Fibroblast of upper back skin (primary cell): ENCODE measurements at places on chromosomes 2 and 18.

- DNase-seq: no peak
Measured at GRCh38 chr2:240958366-240959213, 39.8 kb upstream of the SNED1 start.

- no peak for DNase-seq
Measured at GRCh38 chr2:235389626-235390025, 104.2 kb upstream of the AGAP1 start.

DNA sequence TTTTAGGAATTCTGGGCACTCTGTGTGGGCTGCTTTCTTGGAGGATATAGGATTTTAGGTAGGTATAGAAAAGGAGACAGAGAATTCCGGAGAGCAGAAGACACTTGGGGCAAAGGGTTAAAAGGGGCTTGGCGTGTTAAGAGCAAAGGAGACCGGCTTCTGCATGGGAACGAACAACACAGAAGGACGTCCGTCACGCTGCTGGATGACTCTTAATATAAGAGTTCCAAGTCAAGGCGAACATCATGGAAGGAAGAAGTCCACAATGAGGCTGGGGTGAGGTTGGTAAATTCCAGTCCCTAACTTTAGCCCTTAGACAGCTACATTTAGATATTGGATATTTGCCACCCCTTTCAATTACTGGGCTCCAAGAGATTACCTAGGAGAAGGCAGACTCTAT, 15.9 kb upstream of the SLC20A1 start:
- DNase-seq: no peak

- peak; percentile 91 for DNase-seq
Measured at GRCh38 chr2:31384351-31384750, 30.2 kb downstream of the XDH start.

DNA sequence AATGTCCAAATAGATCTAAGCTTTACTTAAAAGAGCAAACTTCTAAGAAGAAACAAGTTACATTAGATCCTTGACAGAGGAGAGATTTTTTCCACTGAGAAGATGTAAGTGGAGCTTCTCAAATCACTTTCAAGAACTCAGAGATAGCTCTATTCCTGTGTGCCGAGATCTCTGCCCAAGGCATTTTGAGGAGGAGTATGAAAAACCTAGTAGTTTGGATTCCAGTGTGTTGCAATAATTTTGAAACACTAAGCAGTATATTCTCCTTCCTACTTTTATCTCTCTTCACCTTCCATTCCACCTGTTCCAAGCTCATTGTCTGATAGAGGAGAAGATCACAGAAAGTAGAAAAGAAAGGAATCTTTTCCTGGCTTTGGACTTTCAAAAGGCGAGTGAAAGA, 192.0 kb upstream of the TANK start:
- DNase-seq: no peak

- peak; percentile 8 for DNase-seq
Measured at GRCh38 chr18:59835605-59836379, 64.0 kb upstream of the PMAIP1 start.

GRCh38 chr2:132774189-132774588, 104.2 kb upstream of the LYPD1 start:
- peak; percentile 53 for DNase-seq

DNA sequence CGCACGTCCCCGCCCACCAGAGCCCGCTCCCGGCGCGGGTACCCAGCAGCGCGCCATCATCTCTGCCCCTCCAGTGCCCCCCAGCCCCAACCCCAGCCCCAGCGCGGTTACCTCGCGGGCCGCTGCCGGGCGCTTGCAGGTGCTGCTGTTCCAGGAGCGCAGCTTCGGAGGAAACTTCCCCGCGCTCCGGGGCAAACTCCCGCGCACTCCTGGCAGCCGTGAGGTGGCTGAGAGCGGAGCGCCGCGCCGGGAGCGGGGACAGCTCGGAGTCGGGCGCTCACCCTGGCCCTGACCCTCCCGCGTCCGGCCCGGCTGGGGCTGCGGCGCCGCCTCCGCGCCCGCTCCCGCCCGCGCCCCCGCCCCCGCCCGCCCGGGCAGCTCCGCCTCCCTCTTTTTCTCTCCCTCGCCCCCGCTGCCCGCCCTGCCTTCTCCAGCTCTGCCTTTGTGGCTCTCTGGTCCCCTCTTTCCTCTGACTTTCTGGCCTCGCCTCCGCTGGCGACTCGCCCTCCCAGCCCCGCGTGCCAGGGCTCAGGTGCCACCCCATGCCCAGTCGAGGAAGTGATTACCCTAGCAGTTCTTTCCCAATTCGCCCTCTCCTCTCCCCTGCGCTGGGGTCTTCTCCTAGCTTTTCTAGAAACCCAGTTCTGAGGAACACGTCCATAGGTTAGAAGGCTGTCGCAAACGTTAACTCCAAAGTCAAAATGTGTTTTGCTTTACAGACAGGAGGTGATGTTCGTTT, at the start of gene CHST9:
Gene CHST9 (minus strand): TSS at position 284 of the 739 bp plus-strand sequence. CDS start 42,499 bp downstream, outside the sequence.
- DNase-seq: no peak

- no peak for DNase-seq
Measured at GRCh38 chr2:173231042-173231441, 123.6 kb upstream of the CDCA7 start.

- no peak for DNase-seq
Measured at GRCh38 chr2:96506907-96507240, 1.7 kb upstream of the NEURL3 start.

- peak; percentile 41 for DNase-seq
Measured at GRCh38 chr2:191758518-191759507, 80.9 kb downstream of the NABP1 start.

DNA sequence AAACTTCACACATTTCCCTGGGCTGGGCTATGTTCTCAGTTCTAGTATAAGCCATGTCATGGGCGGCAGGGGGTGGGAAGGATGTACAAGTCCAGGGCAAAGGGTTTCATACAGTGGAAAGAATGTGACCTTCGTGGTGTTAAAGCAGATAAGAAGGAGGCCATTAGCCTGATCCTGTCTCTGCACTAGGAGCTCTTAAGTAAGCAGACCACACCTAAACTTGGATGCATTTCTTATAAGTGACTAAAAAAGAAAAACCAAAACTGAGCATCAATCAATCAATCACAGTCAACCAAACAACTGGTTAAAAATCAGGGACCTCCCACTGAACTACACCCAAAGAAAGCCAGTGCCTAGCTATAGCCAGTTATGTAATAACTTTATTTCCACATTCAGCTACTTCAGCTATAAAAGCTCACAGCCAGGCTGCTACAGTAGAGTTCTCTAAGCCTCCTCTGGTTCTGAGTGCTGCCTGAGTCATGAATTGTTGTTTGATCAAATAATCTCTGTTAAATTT, 46.8 kb upstream of the RIOK3 start:
- DNase-seq: peak; percentile 16

DNA sequence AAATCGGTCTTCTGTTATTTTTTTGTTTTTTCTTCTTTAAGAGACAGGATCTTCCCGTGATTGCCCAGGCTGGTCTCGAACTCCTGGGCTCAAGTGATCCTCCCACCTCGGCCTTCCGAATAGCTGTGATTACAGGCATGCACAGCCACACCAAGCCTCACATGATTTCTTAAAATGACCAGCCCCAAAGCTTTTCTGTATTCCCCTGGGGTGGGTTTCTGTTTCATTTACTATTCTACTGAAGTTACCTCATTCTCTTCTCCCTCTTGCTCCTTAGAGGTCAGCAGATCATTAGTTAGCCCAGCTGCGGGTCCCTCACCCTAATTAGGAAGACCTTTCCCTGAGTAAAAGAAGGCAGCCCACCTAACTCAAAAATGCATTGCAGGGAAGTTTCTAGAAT, 27.6 kb downstream of the SLC1A4 start:
- no peak for DNase-seq

DNA sequence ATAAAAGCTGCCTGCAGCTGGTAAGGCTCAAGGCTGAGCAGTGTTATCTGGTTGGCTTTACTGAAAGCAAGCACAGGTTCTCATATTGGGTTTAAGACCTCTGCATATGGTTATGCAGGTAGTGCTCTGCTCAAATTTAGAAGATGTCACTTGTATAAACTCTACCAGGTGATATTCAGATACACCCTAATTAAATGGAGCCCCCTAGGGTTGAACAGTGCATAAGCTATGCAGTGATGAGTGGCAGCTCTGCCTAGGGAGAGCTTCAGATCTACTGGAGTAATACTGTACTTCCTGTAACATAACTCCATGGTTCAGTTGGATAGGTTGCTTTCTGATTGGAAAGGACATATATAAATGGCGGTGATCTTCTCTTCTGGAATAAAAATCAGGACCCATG, 222.7 kb downstream of the CYRIA start:
- DNase-seq: no peak

- no peak for DNase-seq
Measured at GRCh38 chr18:26544451-26544850, 3.9 kb downstream of the KCTD1 start.

- no peak for DNase-seq
Measured at GRCh38 chr2:232457121-232458011, 1.4 kb downstream of the ALPI start.

- no peak for DNase-seq
Measured at GRCh38 chr2:203359450-203359849, 31.3 kb downstream of the ABI2 start.
